ENCODE measurements at places on chromosomes 12 and 14. TPM values are rescaled to one million over a fixed set of nuclear protein-coding genes. Genes with fewer than 3 reads are reported as not detected.

The HOXC10 gene
- total RNA-seq, result not detected

The MIP gene
- total RNA-seq, result not detected

The IRF9 gene
- 202 TPM for total RNA-seq

The FBRSL1 gene
- 36.3 TPM for total RNA-seq

The C12orf42 gene
- total RNA-seq, result not detected

The RNF10 gene
- 159 TPM for total RNA-seq

The C3AR1 gene
- 0.21 TPM for total RNA-seq

The SERPINA12 gene
- not detected for total RNA-seq

The CLEC6A gene
- total RNA-seq, result not detected

The CRACR2A gene
- total RNA-seq, result 19.0 TPM

The PGF gene
- not detected for total RNA-seq

The WNT1 gene
- not detected for total RNA-seq

The SLC7A8 gene
- total RNA-seq, result 1.1 TPM

The CACNA2D4 gene
- 2.1 TPM for total RNA-seq

The TAS2R43 gene
- 0.26 TPM for total RNA-seq

The GNB3 gene
- 0.48 TPM for total RNA-seq

The PCED1B gene
- 138 TPM for total RNA-seq
